ENCODE measurements at places on chromosomes 4 and X.

DNA sequence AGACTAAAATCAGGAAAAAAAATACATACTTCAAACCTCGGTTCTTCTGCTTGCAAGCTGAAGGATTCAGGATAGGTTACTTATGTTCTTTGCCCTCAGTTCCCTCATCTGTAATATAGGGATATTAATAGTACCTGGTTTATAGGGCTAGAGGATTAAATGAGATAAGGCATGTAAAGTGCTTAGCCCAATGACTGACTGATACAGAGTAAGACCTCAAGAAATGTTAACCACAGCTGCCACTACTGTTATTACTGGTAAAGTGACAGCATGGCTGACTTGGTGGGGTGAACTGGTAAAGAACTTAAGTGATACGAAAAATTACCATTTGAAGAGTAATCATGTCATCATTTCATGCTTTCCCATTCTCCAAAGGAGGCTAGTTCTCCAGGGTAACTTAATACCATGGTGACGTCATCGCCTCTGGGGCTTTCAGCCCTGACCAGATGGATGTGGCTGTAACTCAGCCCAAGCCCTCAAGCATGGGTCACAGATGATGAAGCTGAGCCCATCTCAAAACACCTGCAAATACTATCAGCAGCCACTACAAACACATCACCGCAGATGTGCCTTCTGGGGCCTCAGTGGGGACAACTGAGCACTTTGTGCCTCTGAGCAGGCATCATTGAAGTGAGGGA is 44.5 kb upstream of the SCML1 start:
- ATAC-seq: no peak

DNA sequence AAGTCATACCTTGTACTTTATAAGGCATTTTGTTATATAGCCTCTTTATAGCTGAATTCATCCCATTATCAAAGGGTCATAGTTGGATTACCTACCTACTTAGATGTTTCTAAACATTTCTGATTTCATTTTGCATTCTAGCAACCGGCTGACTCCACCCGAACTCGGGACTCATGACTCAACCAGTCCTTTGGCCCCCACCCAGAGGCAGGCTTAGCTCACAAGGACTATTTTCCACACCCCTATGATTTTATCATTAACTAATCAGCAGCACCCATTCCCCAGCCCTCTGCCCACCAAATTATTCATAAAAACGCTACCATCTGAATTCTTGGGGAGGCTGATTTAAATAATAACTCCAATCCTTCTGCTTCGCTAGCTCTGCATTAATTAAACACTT is 79.9 kb upstream of the EGFL6 start:
- peak; percentile 28 for ATAC-seq

- no peak for ATAC-seq
Observed at GRCh38 chrX:132631579-132632232, 142.9 kb upstream of the MBNL3 start.

GRCh38 chrX:103913356-103914020 is 48.9 kb upstream of the TMSB15B start:
- no peak for ATAC-seq

GRCh38 chr4:48490012-48490679 is at the start of gene ZAR1:
TSS of gene ZAR1 (plus strand) at chr4:48490252. CDS start at chr4:48490292, 40 bp downstream.
- peak; percentile 50 for ATAC-seq

- no peak for ATAC-seq
Observed at GRCh38 chr4:99402765-99403164, 32.4 kb downstream of the ADH7 start.

- ATAC-seq: no peak
Observed at GRCh38 chr4:173314715-173315114, 19.4 kb downstream of the HMGB2 start.

DNA sequence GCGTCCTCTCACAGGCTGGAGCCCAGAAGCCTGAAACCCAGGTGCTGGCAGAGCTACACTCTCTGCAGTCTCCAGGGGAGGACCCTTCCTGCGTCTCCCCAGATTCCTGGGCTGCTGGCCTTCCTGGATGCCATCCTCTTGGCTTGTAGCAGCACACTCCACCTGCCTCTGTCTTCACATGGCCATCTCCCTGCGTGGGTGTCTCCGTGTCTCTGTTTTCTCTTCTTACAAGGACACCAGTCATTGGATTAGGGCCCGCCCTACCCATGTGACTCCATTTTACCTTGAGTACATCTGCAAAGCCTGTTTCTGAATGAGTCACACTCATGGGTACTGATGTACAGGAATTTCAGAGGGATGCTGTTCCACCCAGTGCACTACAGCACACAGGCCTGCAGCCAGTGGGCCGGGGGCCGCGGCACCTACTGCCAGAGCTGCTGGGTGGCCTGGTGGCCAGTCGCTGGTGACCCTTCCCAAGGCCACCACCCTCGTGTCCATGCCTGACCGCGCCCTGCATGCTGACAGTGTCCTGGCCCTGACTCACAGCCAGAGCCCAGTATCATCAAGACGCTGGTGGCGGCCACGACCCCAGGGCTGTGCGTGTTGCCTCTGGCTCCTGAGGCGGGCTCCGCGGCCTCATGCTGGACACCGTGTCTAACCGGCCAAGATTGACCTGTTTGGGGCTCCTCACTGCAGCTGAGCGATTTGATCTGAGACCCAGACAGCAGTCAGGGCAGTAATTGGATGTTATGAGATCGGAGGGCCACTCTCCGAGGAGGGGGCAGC is 63.6 kb upstream of the NKX1-1 start:
- no peak for ATAC-seq

GRCh38 chr4:7909463-7910262 is 30.0 kb downstream of the AFAP1 start:
- ATAC-seq: no peak

DNA sequence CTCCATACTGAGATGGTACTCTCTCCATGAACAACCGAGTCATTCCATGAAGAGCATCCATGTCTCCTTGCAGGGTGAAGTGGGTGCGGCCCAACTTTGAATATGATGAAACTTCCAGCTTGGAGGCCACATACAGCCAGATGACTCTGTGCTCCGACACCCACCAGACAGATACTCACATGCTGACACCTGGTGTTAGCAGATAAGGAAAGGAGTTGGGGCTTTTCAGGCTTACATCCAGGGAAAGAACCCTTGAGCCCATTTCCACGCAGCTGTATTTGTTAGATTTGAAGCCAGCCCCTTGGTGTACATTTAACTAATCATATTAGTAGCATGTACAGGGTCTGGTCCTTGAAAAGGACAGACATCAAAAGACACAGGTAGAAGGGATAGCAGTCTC is 62.1 kb upstream of the PRRG3 start:
- no peak for ATAC-seq

GRCh38 chr4:46648088-46648744 is 258.3 kb upstream of the GABRA2 start:
- no peak for ATAC-seq

GRCh38 chrX:76148753-76149152 is 24.1 kb upstream of the PBDC1 start:
- no peak for ATAC-seq

DNA sequence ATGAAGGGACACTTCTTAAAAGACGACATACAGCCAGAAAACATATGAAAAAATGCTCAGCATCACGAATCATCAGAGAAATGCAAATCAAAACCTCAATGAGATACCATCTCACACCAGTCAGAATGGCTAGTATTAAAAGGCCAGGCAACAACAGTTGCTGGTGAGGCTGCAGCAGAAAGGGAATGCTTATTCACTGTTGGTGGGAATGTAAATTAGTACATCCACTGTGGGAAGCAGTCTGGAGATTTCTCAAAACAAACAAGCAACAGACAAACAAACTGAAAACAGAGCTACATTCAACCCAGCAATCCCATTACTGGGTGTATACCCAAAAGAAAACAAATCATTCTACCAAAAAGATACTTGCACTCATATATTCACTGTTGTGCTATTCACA is 197.9 kb downstream of the EVC2 start:
- no peak for ATAC-seq

DNA sequence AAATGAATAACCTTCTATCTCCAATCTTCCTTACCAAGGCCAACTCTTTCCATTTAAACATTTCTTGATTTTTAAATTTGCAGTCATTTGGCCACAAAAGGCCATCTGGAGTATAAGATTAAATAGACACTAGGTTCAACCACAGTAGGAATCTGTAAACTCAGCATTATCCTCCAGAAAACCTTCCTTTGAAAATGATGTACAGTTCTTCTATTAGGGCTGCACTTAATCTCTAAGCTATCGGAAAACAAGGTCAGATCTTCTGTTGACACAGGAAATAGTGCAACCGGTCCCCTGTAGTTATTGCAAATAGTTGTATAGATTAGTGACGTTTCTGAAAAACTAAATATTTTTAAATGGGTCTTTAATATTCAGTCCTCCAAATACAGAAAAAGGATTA is 359.0 kb upstream of the ATOH1 start:
- no peak for ATAC-seq

DNA sequence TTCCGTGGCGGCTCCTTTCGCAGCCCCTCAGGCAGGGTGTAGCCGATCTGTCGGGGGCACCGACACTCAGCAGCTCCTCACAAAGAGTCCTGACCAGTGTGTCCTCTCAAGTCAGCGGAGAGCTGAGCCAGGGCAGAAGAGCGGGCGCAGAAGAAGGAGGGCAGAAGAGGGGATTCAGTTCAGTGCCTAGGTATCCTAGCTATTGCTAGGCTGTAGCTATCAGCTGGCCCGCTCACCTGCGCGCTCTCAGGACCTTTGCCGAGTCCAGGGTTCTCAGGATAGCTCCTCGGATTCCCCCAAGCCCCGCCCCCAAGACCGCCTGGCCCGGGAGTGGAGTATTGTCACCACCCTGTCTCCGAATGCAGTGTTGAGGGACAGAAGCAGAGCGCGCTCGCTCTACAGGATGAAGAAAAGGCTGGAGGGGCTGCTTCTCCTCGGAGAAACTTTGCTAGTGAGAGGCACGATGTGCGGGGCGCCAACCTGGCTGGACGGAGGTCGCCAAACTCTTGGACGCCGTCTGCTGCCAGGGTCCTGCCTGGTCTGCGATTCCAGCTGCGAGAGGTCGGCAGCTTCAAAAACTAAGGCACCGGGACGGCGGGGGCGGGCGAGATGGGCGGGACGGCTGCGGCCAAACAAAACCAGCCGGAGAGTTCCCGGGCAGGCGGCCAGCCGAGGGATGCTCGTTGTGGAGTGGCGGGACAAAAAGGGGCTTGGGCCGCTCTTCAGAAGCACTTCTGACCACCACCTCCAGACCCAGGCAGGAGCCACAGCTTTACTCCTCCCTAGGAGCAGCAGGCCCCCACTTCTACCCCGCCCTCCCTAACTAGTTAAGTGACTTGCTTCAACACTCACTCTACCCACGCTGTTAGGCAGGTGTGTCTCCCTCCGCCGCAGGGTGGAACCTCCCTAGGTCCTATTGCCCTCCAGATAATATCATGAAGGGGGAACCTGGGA is at the start of gene XKRX:
Gene XKRX (minus strand): TSS at position 258 of the 954 bp plus-strand sequence. CDS start 613 bp downstream, outside the sequence.
- no peak for ATAC-seq

DNA sequence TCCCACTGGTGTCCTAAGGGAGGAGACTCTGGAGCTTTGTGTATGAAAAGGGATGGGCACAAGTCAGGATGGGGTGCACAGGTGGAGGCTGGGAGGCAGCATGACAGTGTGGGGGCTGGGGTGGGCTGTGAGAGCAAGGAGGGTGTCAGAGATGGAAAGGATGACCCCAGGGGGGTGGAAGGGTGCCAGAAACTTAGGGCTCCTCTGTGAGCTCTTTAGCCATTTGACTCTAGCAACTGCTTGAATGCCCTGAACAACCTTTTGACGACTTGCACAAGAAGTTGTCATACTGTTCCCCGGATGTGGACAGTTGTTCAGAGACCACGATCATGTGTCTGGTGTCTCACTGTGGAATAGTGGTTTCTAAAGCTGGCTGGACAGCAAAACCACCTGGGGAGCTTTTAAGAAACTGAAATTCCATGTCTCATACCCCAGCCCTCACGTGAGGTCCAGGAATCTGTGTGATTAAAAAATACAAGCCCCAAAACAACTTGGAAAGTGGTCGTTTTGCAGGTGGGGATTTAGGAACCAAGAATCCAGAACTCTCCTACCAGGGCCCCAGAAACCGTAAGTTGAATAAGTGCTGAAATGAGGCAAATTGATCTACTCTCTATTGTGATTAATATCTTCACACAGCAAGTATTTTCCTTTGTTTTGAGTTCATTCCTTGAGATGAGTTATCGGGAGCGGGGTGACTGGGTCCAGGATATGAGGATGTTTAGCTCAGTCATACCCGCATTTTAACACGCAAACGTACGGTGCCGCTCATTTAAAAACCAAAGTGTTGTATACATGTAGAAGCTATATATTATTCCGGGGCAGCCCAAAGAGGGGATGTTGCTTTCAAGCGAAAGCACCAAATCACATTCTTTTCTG is 3.4 kb downstream of the RHOH start:
- ATAC-seq: no peak

GRCh38 chr4:180664766-180665368 is 1578.3 kb upstream of the TENM3 start:
- peak; percentile 55 for ATAC-seq

DNA sequence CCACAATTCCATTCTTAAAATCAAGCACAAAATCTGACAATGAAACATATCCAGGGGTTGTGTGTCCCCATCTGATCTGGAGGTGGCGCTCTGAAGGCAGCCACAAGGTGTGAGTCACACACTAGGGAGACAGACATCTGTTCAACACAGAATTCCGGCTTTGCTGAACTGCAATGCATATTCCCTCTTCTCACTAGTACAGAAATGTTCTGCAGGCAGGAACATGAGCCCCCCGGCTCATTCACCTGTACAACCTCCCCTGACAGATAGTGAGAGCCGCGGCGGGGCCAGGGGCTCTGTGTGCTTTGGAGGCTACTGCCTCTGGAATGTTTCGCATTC is 41.9 kb downstream of the WDR1 start:
- no peak for ATAC-seq

GRCh38 chr4:158821228-158821971 is 52.6 kb downstream of the FNIP2 start:
- ATAC-seq: no peak

GRCh38 chr4:19850909-19851308 is 400.8 kb upstream of the SLIT2 start:
- no peak for ATAC-seq

DNA sequence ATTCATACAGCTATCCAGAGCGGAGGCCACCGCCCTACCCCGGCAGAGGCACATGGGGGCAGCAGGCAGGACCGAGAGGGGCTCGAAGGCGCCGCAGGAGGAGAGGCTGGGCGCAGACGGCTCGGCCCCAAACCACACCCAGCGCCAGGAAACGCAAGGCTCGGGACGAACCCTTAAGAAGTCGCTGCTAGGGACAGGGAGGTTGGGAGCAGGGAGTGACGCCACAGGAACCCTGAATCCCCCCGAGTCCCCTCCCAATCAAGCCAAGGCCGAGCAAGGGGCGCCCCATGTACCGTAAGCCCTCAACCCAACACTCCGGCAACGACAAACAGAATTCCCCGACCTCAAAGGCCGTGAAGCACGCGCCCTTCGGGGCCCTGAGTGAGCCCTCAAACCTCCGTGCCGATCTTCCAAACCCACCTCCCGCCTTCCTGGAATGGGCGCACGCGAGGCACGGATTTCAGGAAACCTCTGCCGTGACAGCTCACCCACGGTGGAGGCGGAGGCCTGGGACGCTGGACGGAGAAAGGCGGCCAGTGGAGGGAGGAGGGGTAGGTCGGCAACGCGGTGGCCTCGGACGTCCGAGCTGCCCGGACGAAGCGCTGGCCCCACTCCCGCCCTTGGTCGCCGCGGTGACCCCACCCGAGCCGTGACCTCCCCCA is 1.8 kb downstream of the ZFYVE28 start:
- ATAC-seq: no peak

All from gastroesophageal sphincter (tissue), 4 donors.